Jurkat, Clone E6-1 (cell line): ENCODE measurements at places on chromosomes 4 and X.

DNA sequence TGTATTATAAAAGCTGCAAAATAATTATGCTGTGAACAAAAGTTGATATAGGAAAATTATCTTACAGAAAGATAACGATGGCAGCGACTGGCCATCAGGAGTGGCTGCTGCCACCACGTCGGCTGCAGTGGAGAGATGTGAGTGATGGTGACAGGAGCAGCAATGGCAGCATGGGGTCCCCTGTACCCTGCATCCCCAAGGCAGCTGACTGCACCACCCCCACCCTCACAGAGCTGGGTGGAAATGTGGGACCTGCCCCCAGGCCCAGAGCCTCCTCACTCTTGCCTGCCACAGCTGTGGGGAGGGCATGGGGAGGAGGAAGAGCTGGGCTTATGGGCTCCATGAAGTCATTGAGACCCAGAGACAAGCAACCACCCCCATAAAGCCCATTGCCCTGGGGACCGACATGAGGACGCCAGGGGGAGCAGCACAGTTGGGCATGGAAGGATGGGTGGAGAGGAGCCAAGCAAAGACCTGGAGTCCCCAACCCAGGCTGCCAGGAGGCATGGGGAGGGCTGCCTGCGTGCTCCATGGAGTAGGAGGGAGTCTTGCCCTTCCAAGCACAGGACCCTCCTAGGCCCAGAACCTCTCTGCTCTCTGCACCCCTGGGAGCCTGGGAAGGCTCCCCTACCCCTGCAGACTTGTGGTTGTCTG lies 1090.5 kb downstream of the PCDH18 start:
- no peak for DNase-seq

GRCh38 chrX:78357342-78358055 lies 30.1 kb upstream of the CYSLTR1 start:
- no peak for DNase-seq

DNA sequence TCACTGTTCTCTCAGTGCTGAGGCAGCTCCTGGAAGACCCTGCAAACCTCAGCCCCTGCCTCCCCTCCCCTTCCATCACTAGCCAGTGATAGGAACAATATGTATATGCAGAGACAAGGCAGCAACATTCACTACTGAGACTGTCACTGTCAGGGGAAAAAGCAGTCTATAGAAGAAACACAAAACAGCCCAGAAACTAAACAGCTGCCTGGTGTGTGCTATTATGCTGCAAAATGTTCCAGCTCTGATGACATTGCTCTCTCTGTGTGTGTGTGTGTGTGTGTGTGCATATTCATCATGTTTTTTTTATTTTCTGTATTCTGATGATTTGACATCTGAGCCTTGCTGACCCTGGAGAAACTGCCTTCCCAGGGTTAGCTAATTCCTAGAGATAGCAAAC lies 147.2 kb downstream of the SPATA18 start:
- DNase-seq = no peak

GRCh38 chr4:133694416-133694815 lies 507.2 kb downstream of the PABPC4L start:
- DNase-seq = no peak
